ENCODE measurements at places on chromosomes 3 and 15.

GRCh38 chr3:107861422-107861821, 229.4 kb downstream of the CD47 start:
- DNase-seq = no peak

GRCh38 chr3:172840463-172840862, 89.9 kb downstream of the ECT2 start:
- DNase-seq = no peak

- no peak for DNase-seq
These were observed 6.1 kb downstream of the ANP32A start for GRCh38 chr15:68814596-68814995.

DNA sequence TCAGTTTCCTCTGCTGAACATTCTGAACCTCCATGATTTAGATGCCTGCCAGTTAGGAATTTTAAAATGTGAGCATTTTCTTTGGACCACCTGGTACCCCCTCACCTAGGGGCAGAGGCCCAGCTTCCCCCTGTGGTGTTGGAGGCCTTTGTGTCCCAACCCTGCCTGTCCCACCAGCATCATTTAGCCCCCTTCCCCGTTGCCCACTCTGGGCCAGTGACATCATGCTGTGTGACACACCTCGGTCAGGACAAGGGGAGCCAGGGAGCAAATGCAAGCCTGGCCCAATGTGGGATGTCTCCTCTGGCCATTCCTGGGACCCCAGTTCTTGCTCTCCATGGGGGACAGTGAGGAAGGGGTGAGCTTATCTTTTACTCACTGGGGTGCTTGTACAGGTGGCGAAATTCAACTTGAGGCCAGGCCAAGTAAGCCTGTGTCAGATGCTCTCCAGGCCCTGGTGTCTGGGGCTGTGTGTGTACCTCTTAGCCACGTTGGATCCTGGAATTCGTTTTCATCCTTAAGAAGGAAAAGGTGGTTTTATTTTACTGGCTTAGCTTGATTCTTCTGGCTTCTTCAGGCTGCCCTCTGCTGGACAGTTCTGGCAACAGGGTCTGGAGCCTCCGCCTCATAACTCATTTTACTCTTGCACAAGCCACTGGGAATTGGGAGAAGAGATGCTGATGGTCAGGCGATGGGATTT, 49.7 kb upstream of the MYZAP start:
- peak; percentile 81 for DNase-seq

DNA sequence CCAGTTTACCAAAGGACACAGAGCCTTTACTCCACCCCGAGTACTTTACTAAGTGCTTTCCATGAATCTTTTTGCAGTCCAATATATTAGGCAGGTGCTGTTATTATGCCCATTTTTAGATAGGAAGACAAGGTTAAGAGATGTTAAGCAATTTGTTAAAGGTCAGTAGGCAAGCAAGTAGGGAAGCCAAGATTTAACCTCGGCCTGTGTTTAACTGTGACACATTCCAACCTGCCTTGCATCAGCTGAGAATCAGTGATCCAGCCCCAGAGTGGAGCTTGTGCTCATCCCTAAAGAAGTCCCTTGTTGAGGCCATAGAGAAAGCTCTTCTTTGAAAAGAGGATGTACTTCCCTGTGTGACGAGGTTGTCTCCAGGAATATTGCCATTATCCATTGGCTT, 51.3 kb upstream of the C15orf61 start:
- no peak for DNase-seq

DNA sequence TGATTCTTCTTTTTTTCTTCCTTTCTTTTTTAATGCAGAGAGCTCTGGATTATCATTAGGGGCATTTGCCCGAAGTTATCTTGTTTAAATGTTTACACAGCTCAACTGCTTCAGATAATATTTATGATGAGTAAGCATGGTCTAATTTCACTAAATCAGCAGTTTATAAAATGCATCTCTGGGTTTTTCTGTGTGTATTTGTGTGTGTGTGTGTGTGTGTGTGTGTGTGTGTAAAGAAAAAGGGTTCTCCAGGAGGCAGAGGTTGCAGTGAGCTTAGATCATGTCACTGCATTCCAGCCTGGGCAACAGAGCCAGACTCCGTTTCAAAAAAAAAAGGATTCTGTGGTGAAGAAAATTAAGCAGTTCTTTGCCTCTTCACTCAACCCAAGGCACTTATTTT, 25.9 kb upstream of the TNFSF10 start:
- DNase-seq = no peak

GRCh38 chr3:174710612-174711011, 148.5 kb upstream of the NAALADL2 start:
- DNase-seq = no peak

DNA sequence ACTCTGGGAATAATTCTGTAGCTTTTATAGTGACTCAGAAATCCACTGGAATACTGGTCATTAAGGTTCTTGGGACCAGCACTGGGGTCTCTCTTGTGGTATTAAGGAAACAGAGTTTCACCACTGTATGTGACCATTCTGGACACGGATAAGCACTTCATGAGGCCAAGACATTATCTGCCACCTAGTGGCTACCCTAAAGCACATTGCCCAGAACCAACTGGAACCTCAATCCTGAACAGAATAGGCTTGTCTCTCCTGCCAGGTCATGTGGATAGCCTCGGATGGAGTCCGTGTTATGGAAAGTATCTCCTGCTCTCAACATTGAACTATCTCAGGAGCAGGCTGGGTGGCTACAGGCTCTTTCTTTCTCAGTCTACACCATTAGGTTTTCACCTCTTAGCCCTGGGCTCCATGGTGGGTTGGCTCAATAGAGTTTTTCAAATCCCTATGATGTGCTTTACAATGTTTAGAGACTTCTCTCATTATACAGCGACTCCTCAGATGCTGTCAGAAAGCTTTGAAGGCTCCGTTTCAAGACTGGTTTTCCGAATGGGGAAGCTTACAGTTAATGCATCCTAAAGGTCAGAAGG, 167.6 kb upstream of the ST8SIA2 start:
- peak; percentile 12 for DNase-seq

DNA sequence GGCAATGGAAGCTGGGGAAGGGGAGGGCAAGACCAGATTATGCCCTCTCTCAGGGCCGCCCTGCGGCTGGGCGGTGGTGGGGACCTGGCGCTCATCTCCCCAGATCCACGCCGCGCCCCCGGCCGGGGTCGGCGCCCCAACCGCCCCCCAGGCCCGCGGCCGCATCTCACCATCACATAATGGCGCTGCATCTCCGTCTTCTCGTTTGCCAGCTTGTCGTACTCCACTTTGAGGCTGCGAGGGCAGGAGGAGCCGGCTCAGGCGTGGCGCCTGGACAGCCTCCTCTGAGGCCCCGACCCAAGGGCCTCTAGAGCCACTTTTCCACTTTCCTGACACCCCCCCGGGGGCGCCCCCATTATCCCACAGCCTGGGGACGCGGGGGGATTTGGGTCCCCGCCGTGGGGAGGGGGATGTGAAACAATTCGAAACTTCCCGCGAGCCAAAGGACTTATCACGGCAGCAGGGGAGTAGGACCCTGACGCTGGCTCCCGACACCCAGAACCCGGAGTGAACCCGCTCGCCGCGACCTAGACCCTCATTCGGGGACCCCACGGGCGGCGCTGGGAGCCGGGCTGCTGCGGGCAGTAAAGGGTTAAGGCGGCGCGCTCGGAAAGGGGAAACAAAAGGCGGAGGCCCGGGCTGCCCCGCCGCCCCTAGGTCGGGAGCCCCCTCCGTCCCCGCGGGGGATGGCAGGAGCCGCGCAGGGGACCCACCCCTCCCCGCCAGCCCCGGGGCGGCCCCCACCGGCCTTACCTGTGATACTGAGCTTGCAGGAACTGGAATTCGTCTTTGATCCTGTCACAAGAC, 2.1 kb downstream of the TLE3 start:
- DNase-seq = peak; percentile 57

DNA sequence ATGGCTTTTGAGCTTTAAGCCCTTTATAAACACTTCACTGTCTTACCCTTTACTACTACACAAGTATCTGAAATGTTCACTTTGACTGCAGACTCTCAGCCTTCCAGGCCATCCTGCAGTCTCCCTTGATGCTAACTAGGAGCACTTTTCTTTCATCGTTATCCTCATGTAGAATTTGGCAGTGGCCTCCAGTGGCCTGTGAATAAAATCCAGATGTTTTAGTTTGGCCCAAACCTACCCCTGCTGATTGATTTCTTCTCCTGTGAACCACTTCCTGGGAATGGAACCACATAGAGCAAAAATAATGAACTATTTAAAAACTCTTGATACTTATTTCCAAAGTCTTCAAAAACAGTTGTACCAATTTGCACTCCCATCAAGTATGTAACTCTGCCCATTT, 271.9 kb downstream of the FEZF2 start:
- no peak for DNase-seq

- no peak for DNase-seq
These were observed 3.6 kb upstream of the BAHD1 start for GRCh38 chr15:40436892-40437751.

All from WERI-Rb-1 (cell line).